LoVo (cell line): ENCODE measurements at places on chromosomes 13 and 19.

GRCh38 chr13:67369895-67370660 is 139.9 kb upstream of the PCDH9 start:
- no peak for DNase-seq

DNA sequence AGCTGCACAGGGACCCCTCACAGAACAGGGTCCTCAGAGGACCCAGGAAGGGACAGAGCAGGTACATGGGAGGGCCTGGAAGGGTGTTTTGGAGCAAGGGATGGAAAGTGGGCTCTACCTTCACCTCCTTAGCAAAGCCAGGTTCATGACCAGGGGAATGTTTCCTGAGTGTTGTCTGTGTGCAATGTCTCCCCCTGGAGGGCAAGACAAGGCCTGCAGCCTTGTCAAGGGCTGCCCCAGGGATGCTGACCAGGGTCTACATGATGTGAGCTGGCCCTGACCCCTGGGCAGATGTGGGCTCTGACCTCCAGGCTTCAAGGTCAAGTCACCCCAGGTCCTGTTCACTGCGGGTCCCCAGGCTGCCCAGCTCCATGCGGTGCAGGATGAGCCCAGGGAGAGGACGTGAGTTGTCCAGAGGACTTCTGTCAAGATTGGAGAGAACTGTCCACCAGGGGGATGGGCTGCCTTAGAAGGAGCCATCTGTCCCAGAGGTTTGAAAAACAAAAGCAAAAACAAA is 1.0 kb upstream of the CEACAM1 start:
- DNase-seq, result peak; percentile 70

- DNase-seq, result no peak
Observed at GRCh38 chr13:95258619-95259194, 42.5 kb downstream of the ABCC4 start.

DNA sequence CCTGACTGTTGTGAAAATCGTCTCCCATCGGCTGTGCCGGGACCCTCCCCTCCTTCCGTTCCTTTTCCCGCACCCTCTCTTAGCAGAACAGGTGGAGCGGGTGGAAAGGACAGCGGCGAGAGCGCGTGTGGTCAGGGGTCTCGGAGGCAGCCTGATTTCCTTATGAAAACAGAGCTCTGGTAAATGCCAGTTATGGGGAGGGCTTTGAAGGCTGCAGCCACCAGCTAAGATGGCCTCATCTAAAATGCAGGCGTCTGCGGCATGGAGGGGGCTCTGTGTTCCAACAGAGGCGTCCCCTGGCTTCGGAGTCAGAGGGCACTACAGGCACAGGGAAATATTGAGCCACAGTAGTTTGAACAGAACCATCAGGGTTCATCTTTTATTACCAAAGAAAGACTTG is 93.8 kb upstream of the SOX1 start:
- DNase-seq, result no peak

DNA sequence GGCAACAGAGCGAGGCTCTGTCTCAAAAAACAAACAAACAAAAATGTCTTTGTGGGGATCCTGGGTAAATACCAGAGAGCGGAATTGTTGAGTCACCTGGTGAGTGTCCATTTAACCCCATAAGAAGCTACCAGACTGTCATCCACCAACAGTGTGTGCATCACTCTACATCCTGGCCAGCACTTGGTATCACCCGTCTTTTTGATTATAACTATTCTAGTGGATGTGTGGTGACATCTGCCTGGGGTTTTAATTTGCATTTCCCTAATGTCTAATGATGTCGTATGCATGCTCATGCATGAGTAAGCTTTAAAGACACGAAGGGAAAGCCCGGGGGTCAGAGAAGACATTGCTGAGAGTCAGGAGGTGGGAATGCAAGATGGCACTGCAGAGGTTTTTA is 126.7 kb upstream of the MRI1 start:
- DNase-seq, result no peak

DNA sequence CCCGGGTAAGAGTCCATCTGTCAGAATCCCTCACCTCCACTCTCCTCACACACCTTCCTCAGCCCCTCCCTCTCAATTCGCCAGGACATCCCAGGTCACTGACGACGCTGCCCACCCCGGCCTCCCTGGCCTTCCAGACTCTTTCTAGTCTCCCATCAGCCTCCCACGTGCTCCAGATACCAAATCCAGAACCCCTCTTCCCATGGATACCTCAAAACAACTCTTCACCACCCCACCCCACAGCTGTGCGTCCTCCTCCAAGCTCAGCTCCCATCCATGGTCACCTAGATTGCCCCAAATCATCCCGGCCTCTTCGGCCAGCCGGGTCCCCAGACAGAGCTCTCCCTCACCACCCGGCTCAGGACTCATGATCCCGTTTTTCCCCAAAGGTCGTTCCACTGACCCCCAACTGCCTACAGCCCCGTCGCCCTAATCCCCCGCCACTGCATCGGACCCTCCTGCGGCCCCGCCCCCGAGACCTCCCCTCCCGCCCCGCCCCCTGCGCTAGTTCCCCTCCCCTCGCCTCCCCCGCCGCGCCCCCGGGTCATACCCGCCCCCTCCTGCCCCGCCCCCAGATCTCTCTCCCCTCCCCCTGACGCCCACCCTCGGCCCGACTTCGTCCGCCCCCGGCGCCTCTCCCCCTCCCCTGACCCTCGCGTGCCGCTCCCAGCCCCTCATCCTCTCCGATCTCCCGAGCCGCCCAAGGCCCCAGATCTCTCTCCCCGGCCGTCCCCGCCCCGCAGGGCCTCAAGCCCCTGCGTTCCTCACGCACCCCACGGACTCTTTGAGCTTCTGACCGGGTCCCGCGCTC is 546 bp downstream of the UBXN6 start:
- peak; percentile 35 for DNase-seq

GRCh38 chr13:95507991-95508390 is 44.5 kb upstream of the CLDN10 start:
- no peak for DNase-seq
